ENCODE measurements at places on chromosomes 7 and 10.

GRCh38 chr7:137760111-137760510 is 86.7 kb downstream of the DGKI start:
- no peak for DNase-seq

GRCh38 chr7:48140001-48140681 is 31.1 kb upstream of the ABCA13 start:
- DNase-seq = no peak

DNA sequence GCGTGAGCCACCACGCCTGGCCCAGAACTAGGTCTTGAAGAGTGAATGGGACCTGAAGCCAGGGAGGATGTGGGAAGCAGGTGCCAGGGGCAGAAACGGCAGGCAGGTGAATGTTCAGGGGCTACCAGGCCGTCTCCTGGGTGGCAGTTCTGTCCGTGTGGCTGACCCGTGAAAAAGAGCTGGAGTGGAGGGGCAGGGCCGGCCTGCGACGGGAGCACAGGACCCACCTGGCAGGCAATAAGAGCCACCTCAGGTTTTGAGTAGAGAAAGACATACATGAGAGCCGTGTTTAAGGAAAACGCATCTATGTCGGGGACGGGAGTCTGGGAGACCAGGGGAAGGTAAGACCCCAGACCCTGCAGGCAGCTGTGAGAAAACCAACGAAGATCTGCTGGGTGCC is 70.7 kb upstream of the ATP6V0A4 start:
- no peak for DNase-seq

DNA sequence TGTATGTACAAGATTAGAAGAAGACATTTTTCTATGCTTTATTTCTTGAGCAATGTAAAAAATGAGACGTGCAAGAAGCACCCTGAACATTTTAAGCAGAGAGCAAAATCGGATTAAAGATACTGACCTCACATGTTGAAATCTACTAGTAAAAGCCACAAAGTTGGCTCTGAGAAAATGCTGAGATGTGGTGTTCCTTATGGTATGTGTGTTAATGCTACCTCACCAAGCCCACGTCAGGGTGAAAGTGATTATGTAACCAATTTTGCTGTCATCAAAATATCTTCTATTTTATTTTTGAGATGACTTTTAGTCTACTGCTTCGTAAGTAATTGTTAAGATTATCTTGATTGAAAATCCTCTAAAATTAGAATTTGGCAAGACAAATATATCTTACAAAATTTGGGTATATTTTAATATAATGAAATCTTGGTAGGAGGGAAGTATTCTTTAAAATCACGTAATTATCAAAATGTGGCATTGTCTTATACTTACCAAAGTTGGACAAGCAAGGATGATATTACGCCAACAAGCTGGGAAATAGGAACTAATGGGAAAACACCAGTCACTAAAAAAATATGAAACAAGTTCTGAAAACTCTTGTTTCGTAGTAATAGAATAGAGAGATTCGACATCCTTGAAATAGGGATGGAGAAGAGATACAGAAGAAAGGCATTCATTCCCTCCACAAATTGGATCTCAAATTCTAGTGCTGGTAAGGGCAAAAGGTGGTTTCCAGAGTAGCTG is 5.8 kb downstream of the ADO start:
- DNase-seq = no peak

DNA sequence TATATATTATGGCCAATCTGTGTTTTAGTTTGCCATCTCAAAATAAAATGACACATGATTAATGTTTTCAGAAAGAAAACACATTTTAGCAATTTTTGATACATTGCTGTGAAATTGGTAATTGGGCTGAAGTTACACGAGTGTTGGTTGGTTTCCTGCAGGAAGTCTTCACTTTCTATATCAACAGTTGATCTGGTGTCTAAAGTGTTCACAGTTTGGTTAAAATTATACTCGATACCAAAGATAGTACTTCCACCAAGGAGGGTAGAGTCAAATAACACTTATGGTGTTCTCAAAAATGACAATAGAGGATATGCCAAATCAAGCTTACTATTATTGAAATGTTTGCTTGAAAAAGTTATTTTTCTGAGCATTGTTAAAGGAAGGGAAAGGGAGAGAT is 120.3 kb upstream of the GLCCI1 start:
- DNase-seq = no peak

DNA sequence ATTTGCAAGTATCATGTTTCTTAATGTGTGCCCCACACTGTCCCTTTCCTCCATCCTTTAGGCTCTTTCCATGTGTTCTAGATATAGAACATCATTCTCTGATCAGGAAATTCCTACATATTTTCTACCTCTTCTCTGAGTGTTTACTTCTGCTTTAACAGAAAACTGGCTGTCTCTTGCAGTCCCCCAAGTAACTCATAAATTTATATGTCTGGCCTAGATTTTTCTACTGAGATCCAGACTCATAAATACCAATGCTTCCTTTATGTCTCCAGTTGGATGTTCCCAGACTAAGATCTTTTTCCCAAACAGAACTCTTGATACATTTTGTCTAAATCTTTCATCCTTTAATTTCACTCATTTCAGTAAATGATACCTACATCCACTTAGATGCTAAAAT is 181.8 kb downstream of the CDK14 start:
- DNase-seq = no peak

DNA sequence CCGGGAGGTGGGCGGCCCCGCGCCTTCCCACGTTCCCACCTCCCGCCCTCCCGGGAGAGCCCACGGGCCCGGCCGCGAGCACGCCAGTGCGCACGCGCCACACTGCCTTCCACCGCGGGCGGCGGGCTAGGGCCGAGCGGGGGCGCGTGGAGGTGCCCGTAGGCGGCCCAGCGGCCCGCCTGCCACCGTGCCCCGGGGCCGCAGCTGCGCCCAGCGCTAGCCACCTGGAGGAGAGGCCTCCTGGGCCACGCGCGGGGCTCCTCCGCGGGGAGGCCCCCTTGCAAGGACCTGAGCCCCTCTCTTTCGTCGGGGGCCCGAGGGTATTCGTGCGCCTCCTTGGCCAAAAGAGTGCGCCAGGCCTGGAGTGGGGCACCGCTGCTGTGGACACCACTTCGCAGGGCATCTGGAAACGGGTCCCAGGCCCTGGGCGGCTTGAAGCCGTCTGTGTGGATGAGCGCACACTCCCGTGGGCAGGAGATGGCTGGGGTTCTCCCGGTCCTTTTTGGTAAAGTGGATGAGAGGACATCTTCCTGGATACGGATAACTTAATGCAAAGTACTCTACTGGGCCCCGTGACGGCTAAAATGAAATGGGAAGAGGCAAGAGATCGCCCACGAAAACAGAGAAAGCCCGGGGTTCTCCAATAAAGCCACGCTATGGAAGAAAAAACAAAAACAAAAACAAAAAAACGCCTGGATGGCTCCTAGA is 9.0 kb upstream of the EBF3 start:
- no peak for DNase-seq

DNA sequence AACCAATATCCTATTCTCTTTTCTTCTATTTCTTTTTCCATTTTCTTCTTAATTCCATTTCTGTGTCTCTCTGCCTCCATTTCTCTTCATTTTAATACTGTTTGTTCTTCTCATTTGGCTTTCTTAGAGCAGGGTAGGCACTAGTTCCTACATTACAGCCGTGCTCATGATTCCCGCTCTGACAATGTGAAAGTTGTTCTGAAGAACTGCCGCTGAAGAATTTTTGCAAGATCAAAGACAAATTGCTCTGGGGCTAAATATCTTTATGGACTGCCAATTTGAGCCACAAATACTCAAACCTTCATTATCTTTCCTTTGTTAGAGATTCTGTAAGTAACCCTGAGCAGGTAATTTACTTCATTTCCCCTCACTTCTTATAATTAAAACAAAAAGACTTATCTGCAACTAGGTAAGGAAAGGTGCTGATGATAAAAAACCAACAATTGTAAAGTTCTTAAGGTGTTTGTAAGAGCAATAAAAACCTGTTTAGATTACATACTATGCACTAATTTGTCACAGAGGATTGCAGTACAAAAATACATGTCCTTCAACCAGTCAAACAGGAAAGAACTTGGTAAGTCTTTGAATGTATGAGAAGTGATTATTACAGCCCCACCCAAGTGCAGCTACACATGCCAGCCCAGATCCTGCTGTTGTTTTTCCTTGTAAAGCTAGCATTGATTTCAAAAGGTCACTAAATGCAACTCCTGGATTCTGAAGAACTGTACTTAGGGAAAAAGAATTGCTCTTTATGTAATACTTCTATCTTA is 127.5 kb downstream of the COL28A1 start:
- DNase-seq = peak; percentile 39

DNA sequence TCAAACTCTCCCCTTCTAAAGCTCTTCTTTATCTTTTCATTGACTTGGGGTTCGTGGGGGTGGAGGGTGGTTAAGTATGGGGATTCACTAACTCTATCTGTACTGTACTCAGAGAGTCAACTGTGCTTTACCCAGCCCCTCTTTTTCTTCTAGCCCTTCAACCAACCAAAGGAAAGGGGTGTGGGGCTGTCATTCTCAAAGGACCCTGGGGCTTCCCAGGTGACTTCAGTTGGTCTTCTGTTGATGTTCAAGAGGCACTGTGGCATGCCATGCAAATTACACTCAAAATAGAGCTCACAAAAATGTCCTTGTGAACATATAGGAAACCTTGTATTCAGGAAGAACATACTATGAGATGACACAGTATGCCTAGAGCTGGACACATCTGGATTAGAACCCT is 16.9 kb upstream of the RHOBTB1 start:
- no peak for DNase-seq

- DNase-seq = no peak
Measured at GRCh38 chr10:77180104-77180503, 457.5 kb downstream of the KCNMA1 start.

GRCh38 chr7:36749282-36749960 is 25.1 kb upstream of the AOAH start:
- DNase-seq = no peak

GRCh38 chr7:2583798-2584580 is 25.2 kb downstream of the IQCE start:
- DNase-seq = no peak

- DNase-seq = no peak
Measured at GRCh38 chr7:5779141-5779540, 2.3 kb downstream of the RNF216 start.

GRCh38 chr7:98231493-98232262 is 20.4 kb downstream of the TECPR1 start:
- no peak for DNase-seq

DNA sequence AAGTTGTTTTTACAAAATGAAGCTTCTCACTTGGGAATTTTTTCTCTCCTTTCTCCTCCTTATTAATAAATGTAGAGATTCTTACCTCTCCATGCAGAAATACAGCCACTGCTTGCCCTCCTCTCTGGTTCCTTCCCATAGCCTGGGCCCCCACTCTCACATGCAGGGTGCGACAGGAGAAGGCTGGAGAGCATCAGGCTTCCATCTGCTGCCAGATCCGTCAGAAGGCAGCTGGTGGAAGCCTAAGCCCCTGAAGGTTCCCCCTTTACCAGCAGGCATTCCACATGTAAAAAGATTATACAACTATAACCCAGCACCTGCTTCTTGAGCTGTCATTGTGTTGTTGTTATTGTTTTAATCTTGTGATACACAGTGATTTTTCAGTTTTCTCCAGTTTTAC is 314.2 kb downstream of the LHFPL3 start:
- DNase-seq = no peak

GRCh38 chr10:36759141-36759805 is 366.1 kb upstream of the ANKRD30A start:
- DNase-seq = no peak

GRCh38 chr10:20147684-20148083 is 331.5 kb downstream of the PLXDC2 start:
- no peak for DNase-seq

GRCh38 chr7:38535073-38535472 is 96.1 kb downstream of the AMPH start:
- no peak for DNase-seq
